Kidney epithelial cell (primary cell): ENCODE measurements at places on chromosomes 3 and 15. TPM values are rescaled to one million over a fixed set of nuclear protein-coding genes. Genes with fewer than 3 reads are reported as not detected.

Gene MAGEL2
- total RNA-seq = 0.88 and 1.4 TPM in 2 replicates

Gene GOLGA8J
- total RNA-seq = not detected in 2 replicates

Gene ERICH6
- 0.07 TPM in 1 of 2 replicates, not detected in the other for total RNA-seq

Gene SH2D7
- not detected in 2 replicates for total RNA-seq

Gene GPR27
- total RNA-seq = 7.5 and 8.9 TPM in 2 replicates

Gene MKRN2OS
- total RNA-seq = 0.14 and 1.3 TPM in 2 replicates

Gene MESP2
- total RNA-seq = 0.27 and 0.29 TPM in 2 replicates

Gene TATDN2
- 14.8 and 16.4 TPM in 2 replicates for total RNA-seq

Gene BCHE
- 6.6 and 12.7 TPM in 2 replicates for total RNA-seq

Gene SLC26A6
- total RNA-seq = 32.8 and 54.2 TPM in 2 replicates

Gene ONECUT1
- not detected in 2 replicates for total RNA-seq

Gene SPESP1
- total RNA-seq = 7.9 and 8.4 TPM in 2 replicates

Gene GP5
- total RNA-seq = 0.07 and 0.42 TPM in 2 replicates

Gene GCSAM
- total RNA-seq = not detected in 2 replicates

Gene ZBBX
- 1.1 and 3.5 TPM in 2 replicates for total RNA-seq

Gene KY
- total RNA-seq = 0.04 and 0.27 TPM in 2 replicates

Gene SLC22A13
- total RNA-seq = 0.34 TPM in 1 of 2 replicates, not detected in the other

Gene FBXL22
- 0.21 and 0.27 TPM in 2 replicates for total RNA-seq

Gene ROPN1B
- total RNA-seq = not detected in 2 replicates
